ENCODE measurements at places on chromosomes 3 and 15.

GRCh38 chr15:91304210-91304609, 204.2 kb downstream of the SV2B start:
- no peak for DNase-seq

DNA sequence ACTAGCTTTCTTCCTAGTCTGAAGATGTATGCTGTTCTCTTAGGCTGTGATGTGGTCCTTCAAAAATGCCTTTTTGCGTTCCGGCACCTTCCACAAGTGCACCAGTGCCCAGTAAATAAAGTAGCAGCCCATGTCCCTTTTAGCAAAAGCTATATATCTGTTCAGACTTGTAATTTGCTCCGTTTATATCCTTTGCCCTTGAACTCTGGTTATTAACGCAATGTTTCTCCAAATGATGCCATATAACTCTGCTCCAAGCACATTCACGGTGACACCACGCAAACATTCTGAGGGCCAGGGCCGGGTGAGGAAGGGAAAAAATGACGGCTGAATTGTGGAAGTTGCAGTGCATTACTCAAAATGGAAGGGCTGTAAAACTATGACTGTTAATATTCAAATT, 1001.1 kb upstream of the NR2F2 start:
- no peak for DNase-seq

- no peak for DNase-seq
These were observed 60.1 kb downstream of the KY start for GRCh38 chr3:134590766-134591165.

GRCh38 chr3:156519758-156520162, 35.2 kb downstream of the SSR3 start:
- no peak for DNase-seq

DNA sequence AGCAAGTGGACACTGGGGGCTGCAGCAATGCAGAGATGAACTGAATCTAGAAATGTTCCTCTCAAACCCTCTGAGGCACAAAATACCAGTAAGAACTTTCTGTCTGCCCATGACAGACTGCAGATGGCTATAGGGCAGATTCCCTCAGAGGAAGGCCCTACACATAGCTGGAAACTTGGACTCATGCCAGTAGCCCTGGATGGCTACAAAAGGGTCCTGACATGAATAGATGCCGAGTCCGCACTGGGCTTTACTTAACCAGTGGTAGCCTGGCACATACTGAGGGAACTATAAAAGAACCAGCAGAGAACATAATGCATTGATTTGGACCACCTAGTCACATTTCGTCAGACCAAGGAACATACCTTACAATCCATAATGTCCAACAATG, 66.7 kb downstream of the C3orf80 start:
- DNase-seq: no peak

- no peak for DNase-seq
These were observed 458.2 kb upstream of the MDFIC2 start for GRCh38 chr3:70770650-70771049.

Measured in right forelimb (tissue), 1 donor.